ENCODE measurements at places on chromosomes 7 and 10.
A peak's percentile ranks its signal among the peaks of the same experiment; 100 is the strongest.

DNA sequence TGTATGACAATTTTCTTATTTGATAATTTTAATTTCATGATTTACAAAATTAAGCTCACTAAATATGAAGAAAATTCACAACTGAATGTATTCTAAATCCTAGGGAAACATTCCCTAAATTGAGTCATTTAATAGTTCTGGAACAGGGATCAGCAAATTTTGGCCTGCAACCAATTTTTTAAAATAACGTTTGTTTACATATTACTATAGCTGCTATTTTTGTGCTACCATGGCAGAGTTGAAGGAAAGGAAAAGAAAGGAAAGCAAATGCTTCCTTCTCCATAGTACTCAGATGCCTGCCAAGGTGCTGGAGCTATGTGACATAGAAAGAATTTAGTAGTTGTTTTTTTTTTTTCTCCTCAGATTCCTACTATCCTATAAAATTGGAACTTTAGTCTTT is 1307.7 kb upstream of the LRRTM3 start:
- no peaks in the 10 kb centered on the region for H3K36me3 ChIP-seq
- H3K4me1 ChIP-seq, result no peaks in the 10 kb centered on the region
- no peak overlapping the region for H3K4me3 ChIP-seq
- no peak overlapping the region for H3K27ac ChIP-seq
- no peak for DNase-seq

DNA sequence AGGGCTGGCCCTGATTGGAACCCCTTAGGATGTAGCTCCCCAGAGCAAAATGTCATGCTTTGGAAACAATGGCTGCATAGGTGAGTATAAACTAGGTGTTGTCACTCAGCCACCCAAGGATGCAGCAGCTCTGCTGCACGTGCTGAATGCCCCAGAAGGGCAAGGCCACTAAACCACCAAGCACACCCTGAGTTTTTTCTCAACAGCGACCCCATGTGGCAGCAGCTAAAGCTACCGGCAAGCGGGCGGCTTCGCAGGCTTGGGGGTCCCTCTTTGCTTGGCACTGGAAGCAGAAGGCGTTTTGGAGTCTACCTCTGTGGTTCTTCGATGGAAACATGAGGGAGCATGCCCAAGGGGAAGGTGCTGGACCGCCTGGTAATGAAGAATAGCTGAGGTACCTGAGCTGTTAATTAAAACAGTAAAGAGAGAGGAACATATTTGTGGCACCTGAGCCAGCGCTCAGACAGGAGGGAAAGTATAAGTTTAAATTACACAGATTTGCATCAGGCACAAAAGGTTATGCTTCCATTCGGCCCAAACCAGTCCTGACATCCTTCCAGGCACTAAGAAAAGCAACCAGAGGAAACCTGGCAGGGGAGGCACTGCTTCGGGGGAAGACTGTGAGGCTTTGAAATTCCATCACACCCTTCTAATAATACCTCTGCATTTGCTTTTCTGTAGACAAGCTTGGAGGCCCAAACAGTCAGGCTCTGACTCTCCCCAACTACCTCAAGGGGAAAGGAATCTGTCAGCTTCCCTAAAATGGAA is 152.1 kb downstream of the GFRA1 start:
- no peak overlapping the region for H3K27ac ChIP-seq
- H3K4me1 ChIP-seq, result no peaks in the 10 kb centered on the region
- H3K27me3 ChIP-seq, result no peaks in the 10 kb centered on the region
- no peak overlapping the region for H3K4me3 ChIP-seq
- H3K36me3 ChIP-seq, result no peaks in the 10 kb centered on the region
- no peak for DNase-seq

DNA sequence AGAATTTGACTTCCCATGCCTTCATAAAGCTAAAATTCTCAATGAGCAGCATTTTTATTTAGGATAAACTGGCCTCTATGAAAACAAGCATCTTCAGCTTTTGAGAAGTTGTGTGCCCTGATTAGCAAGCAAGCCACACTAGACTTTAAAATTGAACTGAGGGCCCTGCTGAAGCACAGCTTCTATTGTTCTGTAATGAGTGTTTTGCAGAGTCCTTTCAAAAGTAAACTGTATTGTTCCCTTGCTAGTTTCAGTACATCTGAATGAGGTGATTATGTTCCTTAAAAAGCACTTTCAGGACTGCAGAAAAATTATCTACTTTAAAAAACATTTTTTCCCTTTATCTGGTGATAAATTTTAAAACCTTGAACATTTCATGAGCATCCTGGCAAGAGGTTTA is 113.3 kb upstream of the PRPS1L1 start:
- no peaks in the 10 kb centered on the region for H3K27me3 ChIP-seq
- no peak overlapping the region for H3K27ac ChIP-seq
- H3K4me1 ChIP-seq, result no peaks in the 10 kb centered on the region
- no peak for DNase-seq

DNA sequence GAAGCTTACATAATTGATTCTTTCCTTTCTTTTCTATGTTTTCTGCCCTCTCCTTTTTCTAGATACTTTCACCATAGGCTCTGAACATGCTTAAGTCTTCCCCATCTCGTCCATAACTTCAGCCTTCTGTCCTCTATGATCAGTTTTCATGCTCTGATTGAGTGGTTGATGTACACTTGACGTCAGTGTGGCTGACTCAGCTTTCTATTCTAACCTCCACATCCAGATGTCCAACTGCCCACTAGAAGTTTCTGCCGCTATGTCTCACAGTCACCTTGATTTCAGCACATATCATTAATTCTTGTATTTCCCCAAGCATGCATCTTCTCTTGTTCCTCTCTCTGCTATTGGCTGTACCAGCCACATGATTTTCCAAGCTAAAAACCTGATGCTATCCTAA is 15.0 kb downstream of the CDK14 start:
- DNase-seq, result no peak
- H3K27ac ChIP-seq, result no peak overlapping the region
- H3K36me3 ChIP-seq, result no peaks in the 10 kb centered on the region
- peaks cover 2% of the 10 kb centered on the region for H3K4me1 ChIP-seq
- peaks cover 4% of the 10 kb centered on the region for H3K27me3 ChIP-seq

DNA sequence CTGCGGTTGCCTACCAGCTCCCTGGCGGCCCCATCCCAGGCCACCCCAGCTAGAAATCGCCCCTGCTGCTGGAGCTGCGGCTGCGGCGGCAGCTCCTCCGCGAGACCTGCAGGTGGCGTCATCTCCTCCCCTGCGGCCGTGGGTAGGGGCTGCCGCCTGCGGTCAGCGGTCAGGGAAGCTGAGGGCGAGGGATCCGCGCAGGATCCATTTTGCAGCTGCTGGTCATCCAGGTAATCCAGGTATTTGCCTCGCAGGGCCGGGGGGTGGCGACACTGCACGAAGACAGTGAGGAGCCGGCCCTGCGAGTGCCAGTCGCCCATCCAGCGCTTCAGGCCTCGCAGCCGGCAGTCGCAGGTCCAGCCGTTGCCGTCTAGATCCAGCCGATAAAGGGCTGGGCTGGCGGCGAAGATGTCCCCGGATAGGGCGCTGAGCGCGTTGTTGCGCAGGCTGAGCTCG is 1.5 kb downstream of the TRIL start:
- H3K36me3 ChIP-seq, result no peaks in the 10 kb centered on the region
- no peak overlapping the region for H3K27ac ChIP-seq
- DNase-seq, result no peak
- H3K4me3 ChIP-seq, result no peak overlapping the region
- peaks cover 74% of the 10 kb centered on the region for H3K27me3 ChIP-seq

DNA sequence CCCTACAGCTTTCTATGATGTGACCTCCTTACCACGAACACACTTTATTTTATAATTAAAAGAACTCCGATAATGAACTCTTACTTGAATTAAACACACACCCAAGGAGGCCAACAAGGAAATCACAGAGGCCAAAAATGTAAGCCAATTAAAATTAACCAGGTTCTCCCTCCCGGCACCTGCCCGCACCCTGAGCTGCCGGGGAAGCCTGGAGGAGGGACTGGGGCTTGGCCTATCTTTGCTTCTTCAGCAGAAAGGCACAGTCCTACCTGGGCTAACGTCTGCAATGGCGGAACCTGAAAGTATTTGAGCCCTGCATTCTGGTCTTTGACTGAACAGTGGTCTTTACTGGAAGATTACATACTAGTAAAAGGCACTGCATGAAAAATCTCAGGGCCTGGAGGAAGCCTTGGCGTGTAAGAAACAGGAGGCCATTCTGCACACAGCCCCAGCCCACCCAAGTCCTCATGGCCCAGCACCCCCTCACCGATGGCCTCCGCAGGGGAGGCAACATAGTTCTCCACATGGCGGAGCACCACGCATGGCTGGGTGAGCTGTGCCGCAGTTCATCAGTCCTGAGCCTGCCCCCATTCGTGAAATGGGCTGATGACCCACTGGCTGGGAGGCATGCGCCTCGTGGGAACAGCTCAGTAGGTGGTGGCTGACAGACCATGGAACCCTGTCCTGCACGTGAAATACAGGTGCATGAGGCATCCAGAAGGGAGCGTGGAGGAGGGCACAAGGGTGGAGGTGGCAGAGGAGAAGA is 173.8 kb downstream of the PARD3 start:
- no peaks in the 10 kb centered on the region for H3K27me3 ChIP-seq
- no peak overlapping the region for H3K27ac ChIP-seq
- no peak overlapping the region for H3K4me3 ChIP-seq
- no peak for DNase-seq

- H3K4me1 ChIP-seq, result peaks cover 9% of the 10 kb centered on the region
- no peak for DNase-seq
- H3K27me3 ChIP-seq, result no peaks in the 10 kb centered on the region
Measured at GRCh38 chr10:110912374-110912773, 6.6 kb downstream of the BBIP1 start.

DNA sequence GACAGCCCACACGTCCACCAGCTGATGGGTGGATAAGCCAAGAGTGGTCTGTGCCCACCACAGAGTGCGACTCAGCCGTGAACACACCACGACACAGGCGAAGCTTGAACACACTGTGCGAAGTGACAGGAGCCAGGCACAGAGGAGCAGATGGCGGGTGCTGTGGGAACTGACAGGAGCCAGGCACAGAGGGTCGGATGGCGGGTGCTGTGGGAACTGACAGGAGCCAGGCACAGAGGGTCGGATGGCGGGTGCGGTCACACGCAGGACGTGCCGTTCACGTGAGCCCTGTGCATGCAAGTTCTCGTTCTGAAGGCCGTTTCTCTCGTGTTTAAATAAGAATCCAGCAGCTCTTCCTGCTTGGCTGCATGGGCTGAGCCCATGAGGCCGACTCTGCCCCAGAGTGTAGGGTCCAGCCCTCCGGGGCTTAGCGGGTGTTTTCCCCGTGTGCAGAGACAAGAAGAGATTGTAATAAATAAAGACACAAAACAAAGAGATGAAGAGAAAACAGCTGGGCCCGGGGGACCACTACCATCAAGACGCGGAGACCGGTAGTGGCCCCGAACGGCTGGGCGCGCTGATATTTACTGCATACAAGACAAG is 5.9 kb upstream of the ADAP1 start:
- no peak overlapping the region for H3K4me3 ChIP-seq
- H3K27ac ChIP-seq, result peak overlapping the region; percentile 65
- peaks cover 2% of the 10 kb centered on the region for H3K4me1 ChIP-seq
- H3K27me3 ChIP-seq, result peaks cover 12% of the 10 kb centered on the region

Measured in T-helper 2 cell treated with Interferon-gamma antibody and Interleukin-4, amounts not matched to agents 5 μg/mL and 100 μg/mL, for 36 hours (primary cell).